T1000 (cell line): ENCODE measurements at places on chromosomes 3 and 15.

GRCh38 chr15:68497206-68497910 lies 65.4 kb upstream of the ITGA11 start:
- DNase-seq, result no peak

DNA sequence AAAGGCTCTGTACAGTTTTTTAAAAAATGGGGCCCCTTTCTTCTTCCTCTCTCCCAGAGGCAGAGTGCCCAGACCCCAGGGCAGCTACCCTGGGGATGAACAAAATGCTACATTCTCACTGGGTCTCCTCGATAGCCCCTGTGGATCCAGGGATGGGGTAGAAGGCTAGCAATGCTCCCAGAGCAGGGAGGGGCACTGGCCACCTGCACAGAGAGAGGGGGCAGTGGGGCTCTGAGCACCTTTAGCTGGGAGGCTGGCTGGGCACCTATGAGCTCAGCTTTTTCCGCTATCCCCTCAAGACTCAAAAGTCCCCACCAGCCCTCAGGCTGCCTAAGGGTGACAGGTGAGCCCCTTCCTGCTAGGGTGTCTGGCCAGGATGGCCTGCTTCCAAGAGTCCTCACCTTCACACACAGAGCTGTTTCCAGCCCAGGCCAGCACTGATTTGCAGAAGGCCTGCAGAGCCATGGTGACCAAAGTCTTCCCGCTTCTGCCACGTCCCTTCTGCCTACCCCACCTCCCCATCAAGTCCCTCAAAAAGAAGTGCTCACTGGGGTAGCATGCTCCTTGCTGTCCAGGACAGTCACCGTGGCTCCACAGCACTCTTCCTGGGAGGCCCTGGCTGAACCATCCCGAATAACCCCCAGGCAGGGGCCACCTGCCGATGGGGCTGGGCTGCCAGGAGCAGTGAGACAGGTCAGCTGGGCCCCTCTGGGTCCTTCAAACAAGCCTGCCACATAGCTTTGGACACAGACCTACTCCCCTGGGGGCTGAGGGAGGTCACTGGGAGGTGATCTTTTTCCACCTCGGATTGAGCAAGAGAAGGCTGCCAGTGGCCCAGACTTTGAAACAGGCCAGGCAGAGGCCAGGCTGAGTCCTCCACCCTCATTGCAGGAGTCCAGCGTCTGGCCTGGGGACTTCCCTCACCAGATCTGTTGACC lies 20.4 kb downstream of the BMF start:
- DNase-seq, result no peak

- no peak for DNase-seq
Measured at GRCh38 chr15:71443538-71443937, 328.3 kb downstream of the THSD4 start.

GRCh38 chr3:118098827-118099226 lies 935.8 kb downstream of the IGSF11 start:
- no peak for DNase-seq

DNA sequence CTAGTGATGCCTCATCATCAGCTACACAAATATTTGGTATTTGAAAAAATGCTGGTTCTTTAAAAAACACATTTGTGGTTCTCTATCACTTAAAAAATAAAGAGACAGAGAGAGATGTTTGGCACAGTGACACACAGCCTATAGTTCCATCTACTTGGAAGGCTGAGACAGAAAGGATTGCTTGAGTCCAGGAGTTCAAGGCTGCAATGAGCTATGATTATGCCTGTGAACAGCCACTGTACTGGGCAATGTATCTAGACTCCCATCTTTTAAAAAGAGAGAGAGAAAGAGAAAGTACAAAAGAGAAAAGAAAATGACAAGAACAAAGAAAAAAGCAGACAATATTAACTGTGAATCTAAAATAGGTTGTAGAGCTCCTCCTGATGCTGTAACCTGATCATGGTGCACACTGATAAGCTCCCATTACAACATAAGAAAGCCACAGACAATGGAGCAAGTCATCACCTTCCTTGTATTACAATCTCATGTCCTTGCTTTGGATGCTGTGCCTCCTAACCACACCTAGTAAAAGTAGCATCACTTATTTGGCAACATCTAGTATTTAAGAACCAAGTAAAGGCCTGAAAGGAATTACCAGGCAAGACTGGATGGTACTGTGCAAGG lies 31.7 kb upstream of the MAP4 start:
- no peak for DNase-seq

DNA sequence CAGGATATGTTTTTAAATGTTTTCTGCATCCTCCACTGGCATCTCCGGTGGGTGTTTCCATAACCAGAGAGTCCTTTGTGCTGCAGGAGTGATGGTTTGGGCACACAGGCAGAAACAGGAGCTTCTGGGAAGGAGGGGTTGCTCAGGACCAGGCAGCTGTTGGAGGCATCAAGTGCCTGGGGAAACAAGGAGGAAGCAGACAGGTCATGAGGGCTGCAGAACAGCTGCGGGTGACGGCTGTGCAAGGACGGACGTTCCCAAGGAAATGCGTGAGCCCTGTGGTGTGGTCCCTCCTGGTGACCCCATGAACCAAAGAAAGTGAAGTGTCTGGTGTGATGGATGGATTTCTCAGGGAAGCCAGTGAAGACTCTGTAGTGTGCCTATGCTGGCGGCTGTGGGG lies 61.2 kb upstream of the TNFAIP8L3 start:
- DNase-seq, result no peak
